ENCODE measurements at places on chromosomes 3 and 15.

- no peak for DNase-seq
These were observed 87.3 kb upstream of the ROPN1 start for GRCh38 chr3:124078953-124079911.

DNA sequence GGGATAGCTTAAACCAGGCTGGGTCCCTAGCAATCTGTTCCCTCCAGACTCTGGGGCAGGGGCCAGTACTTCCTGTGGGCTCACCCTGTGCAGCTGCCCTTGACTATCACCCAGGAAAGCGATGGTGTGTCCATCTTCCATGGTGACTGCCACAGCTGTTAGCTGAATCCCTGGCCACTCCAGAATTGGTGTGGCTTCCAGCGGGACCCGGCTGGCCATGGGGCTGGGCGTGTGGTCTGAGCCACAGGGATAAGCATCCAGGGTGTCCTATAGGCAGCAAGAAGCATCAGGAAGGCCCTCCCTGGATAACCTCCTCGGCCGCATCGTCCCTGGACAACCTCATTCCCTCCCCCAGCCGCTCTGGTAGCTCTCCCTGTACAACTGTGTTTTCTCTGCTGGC, 7.2 kb downstream of the PLXNB1 start:
- DNase-seq: no peak

DNA sequence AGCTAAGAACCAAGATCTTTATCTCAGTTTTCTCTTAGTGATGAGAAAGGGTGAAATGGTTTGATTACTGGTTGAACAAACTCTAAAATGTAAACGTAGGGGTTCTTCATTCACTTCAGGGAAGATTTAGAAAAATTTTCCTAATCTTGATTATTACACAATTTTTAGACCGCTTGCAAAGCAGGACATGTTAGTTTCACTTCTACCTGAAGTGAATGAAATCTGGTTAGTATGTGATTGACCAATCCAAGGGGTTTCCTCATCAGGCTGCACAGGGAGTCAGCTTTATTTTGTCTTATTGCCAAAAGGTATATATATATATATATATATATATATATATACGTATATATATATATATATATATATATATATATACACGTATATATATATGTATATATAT, 740.4 kb downstream of the TUSC7 start:
- DNase-seq: no peak

DNA sequence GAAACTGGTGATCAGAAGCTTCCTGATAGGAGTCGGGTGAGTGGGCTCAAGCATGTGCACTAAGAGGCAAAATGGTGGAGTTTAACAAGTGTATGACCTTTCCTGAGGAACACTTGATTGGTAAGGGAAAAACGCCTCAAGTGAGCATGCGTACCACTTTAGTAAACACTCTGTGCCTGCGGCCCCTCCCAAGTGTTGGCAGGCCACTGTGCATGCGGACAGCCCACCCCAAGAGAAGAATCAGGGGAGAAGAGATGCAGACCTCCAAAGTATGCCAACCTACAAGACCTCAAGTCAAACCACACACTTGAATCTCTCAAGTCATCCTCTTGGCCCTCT, 122.3 kb downstream of the CTNNB1 start:
- DNase-seq: no peak

Data from activated CD8-positive, alpha-beta memory T cell treated with anti-CD3 and anti-CD28 coated beads for 4 hours (primary cell).